Tracheal epithelial cell (primary cell): ENCODE measurements at places on chromosomes 11 and 22. TPM values are rescaled to one million over a fixed set of nuclear protein-coding genes. Genes with fewer than 3 reads are reported as not detected.

Gene RRP8
- 12.3 and 14.1 TPM in 2 replicates for total RNA-seq

Gene RIMBP3C
- total RNA-seq, result under 0.01 and 0.21 TPM in 2 replicates

Gene RAG2
- not detected in 2 replicates for total RNA-seq

Gene SSH3
- 36.6 and 69.7 TPM in 2 replicates for total RNA-seq

Gene OR52I1
- total RNA-seq, result not detected in 2 replicates

Gene LRRC32
- 0.72 TPM in 1 of 2 replicates, not detected in the other for total RNA-seq

Gene INSC
- total RNA-seq, result 0.72 and 1.1 TPM in 2 replicates

Gene PRRG4
- total RNA-seq, result 7.2 and 9.8 TPM in 2 replicates

Gene RHOG
- 11.3 and 12.6 TPM in 2 replicates for total RNA-seq

Gene FAM180B
- total RNA-seq, result not detected in 2 replicates
